Spleen (tissue), 13 donors: ENCODE measurements at places on chromosomes 12 and 14.

GRCh38 chr12:8559676-8560075, 19.0 kb upstream of the CLEC4E start:
- no peak for DNase-seq

- DNase-seq, result no peak
Measured at GRCh38 chr12:42756841-42757623, 167.5 kb upstream of the PRICKLE1 start.

DNA sequence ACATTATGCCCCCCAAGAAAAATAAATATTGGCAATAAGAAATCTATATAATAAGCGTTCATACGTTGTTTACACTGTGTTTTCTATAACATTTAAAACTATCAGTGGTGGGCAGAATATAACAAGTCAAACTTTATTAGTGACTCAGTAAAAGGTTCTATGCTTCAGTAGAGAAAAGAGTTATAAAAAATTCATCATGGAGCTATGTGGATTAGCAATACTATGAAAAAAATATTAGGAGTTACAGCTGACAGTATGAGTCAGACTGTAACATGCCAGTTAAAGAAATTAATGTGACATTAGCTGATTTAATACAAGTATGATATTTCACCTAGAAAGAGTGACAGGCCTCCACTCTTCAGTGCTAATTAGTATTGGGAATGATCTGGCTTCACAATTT, 125.1 kb upstream of the GARIN6 start:
- DNase-seq, result no peak

GRCh38 chr12:28331130-28331529, 140.9 kb downstream of the CCDC91 start:
- no peak for DNase-seq

DNA sequence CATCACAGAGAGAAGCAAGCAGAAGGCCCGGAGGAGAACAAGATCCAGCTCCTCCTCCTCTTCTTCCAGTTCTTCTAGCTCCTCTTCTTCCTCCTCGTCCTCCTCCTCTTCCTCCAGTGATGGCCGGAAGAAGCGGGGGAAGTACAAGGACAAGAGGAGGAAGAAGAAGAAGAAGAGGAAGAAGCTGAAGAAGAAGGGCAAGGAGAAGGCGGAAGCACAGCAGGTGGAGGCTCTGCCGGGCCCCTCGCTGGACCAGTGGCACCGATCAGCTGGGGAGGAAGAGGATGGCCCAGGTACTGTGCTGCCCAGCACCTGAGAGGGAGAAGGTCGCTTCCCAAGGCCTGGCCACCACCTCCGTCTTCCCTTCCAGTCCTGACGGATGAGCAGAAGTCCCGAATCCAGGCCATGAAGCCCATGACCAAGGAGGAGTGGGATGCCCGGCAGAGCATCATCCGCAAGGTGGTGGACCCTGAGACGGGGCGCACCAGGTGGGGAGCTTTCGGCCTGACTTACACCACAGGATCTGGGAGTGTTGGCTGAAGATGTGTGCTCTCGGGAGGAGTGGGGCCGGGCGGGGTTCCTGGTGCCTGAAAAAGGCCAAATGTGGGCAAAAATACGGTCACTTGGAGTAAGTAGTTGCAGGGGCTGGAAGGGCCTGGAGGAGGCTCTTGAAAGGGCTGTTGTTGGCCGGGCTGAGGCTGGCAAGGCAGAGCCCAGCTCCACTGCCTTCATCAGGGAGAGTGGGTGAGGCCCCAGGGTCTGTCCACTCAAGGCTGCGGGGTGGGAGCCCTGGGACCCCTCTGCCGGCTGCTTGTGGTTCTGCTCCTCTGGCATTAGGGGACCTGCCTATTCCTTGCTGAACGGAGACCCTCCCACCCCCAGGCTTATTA, 1.4 kb downstream of the ARL6IP4 start:
- DNase-seq, result peak; percentile 76

DNA sequence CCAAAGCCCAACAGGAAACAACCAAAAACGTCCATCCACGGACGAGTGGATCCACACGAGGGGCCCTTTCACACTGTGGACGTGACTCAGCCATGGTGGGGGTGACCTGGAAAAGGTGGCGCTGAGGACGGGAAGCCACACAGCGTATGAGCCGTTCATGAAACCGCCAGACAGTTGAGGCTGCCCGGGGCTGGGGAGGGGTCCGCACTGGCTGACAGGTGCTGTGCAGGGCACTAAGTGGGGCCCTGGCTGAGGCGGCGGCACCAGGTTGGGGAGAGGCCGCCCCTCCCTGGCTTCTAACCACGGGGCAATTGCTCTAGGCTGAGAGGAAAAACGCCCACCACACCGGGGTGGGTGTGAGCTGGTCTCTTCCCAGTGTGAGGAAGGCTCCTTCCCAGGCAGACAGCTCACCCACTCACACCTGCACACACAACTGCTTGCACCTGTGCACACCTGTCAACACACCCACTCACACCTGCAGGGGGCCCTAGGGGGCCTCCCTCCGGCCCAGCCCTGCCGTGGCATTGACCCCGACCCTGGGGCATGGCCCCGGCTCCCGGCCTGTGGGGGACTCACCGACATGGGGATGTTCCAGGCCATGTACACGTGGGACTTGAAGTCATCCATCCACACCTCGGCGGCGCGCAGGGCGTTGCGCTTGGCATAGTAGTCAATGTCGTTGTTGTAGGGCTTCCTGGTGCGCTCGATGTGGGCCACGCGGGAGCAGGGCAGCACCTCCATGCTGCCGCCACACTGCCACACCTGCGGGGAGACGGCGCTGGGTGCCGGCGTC, 58.9 kb downstream of the NOC4L start:
- no peak for DNase-seq

DNA sequence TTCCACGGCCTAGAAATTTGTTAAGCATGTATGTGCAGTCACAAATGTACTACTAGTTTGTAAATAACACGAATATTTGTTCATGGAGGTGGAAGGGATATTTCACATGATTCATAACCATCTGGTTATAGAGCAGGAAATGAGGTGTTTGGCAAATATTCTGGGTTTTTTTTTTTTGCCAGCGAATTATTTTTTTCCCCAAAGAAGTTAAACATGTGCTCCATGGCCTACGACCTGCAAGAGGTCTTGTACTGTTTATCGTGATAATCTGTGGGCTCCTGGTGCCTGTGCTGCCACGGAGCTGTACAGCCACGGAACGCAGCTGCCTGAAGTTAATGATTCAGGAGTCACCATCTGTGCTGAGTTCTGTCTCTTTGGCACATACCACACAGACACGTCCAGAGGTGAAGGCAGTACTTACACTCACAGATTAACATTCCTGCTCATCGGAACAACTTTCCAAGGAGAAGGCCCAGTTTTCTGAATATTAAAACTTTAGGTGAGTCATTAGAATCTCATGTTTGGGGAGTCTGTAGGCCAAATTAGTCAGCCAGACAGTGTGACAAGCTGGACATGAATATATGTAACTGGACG, 156.3 kb downstream of the TMX1 start:
- DNase-seq, result no peak

- DNase-seq, result no peak
Measured at GRCh38 chr14:69619012-69619411, 7.6 kb downstream of the SUSD6 start.

DNA sequence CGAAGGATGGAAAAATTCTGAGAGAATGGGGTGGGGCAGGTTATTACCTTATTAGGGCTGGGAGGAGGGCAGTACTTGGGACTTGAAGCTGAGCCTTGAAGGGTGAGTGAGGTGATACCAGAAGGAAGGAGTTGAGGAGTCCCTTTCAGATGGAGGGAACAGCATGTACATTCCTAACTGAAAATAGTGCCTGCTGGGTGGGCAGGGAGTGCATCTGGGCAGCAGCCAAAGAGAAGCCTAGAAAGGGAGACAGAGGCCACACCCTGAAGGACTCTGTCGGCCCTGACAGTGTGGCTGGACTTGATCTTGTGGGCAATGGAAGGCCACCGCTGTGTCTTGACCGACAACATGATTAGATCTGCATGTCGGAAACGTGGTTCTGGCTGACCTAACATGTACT, 147.6 kb downstream of the NDUFA12 start:
- DNase-seq, result no peak

GRCh38 chr12:111275308-111275707, 93.6 kb downstream of the PHETA1 start:
- no peak for DNase-seq

GRCh38 chr12:78248321-78248720, 417.6 kb downstream of the NAV3 start:
- DNase-seq, result no peak

GRCh38 chr12:1528791-1529190, 65.6 kb downstream of the FBXL14 start:
- no peak for DNase-seq

GRCh38 chr12:117096501-117097042, 2.6 kb downstream of the TESC start:
- DNase-seq, result peak; percentile 48

GRCh38 chr12:77916276-77916675, 85.6 kb downstream of the NAV3 start:
- DNase-seq, result no peak

- no peak for DNase-seq
Measured at GRCh38 chr14:31884776-31885379, 192.2 kb upstream of the ARHGAP5 start.

- no peak for DNase-seq
Measured at GRCh38 chr12:130838284-130838950, 633 bp downstream of the STX2 start.

GRCh38 chr12:16238661-16239060, 38.8 kb downstream of the SLC15A5 start:
- no peak for DNase-seq

DNA sequence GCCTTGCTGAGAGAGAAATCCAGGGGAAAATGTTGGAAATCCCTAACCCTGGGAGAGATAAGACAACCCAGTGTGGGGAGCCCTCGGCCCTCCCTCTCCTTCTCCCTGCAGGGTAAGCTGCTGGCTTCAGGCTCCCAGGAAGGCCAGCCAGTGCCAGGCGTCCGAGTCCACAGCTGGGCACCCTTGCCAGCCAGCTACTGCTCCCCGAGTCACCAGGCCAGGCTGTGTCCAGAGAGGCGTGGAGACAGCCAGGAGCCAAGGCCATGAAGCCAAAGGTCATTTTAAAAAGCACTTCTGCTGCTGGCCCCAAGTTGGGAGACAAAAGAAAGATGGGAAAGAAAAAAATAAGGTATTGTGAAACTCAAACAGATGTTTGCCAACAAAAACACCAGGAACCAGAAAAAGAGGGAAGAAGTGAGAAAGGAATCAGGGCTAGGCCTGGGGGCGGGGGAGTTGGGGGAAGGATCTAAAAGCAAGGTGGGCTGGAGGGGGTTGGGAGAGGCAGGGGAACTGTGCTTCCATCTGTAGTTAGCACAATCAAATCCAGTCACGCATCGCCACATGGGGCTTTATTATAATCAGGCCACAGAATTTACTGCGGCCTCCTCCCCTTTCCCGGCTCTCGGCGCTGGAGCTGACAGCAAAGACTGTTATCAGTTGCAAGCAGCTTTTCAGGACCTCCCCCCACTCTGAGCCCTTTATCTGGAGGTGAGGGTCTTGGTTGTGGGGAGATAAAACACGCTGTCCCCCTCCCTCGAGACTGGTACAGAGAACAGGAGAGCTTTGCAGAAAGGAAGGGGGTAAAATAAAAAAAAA, 33.5 kb downstream of the RBM19 start:
- no peak for DNase-seq

DNA sequence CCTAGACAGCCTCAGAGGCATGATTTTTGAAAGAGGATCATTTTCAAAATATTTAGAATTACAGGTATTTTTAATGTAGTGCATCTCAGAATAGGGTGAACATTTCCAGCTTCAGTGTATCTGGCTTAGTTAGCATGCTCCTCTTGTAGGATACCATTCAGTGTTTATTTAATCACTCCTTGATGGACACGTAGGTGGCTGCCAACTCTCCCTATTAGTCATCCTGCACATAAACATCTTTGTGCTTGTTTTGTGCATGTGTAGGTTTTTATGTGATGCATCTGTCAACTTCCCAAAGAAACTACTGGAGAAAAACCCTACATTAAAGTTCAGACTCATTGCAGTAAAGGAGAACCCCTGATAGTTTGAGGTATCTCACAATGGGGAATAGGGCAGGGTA, 52.5 kb upstream of the RBM19 start:
- DNase-seq, result no peak

GRCh38 chr12:9149372-9149771, 33.7 kb upstream of the A2M start:
- DNase-seq, result no peak

DNA sequence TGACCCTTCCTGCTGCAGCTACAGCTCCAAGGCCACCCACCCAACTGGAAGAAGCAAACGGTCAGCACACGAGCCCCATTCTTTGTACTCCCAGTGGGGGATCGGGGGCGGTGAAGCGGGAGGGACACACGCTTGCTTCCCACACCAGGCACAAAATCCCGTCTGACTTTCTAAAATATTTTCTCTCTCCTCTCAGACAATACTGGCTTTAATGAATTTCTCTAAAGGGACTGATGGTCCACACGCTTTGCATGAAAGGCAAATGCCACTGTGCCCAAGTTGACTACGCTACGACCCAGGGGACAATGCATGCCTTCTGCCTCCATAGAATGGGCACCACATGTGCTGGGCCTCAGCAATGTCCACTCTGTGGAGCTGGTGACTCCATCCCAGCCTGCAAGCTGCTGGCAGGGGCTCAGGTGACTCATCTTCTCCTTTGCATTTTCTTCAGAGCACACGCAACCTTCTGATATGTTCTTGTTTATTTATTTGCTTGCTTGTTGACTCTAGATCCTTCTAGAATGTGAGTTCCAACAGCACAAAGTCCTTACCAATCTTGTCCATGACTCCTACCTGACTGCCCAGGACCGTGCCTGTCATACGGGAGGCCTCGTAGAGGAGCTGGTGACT, 15.6 kb downstream of the SYNE3 start:
- peak; percentile 49 for DNase-seq
